ENCODE measurements at places on chromosomes 13 and 19. TPM values are rescaled to one million over a fixed set of nuclear protein-coding genes. Genes with fewer than 3 reads are reported as not detected.
A peak's percentile ranks its signal among the peaks of the same experiment; 100 is the strongest.

KLK1 gene
- total RNA-seq = 0.34 TPM

DNA sequence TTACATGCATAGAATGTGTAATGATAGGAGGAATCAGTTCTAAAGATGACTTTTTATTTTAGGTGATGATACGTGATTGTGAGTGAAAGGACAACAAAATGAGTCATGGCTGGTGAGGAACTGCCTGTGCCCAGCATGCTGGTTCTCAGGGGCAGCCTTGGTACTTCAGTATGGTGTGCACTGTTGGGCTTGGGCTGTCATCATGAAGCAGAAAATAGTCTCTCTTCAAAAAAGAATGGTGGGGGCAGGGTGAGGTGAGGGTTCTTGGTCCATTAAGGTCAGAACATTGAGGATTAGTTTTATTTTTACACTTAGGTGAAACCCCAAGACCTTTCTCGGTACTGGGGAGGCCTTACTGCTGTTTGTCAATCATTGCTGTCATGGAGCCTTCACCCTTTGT, 309.5 kb downstream of the MTUS2 start:
- no peak overlapping the region for H3K27ac ChIP-seq
- no peak overlapping the region for H3K4me3 ChIP-seq
- no peaks in the 10 kb centered on the region for H3K4me1 ChIP-seq
- no peaks in the 10 kb centered on the region for H3K27me3 ChIP-seq
- no peak for DNase-seq

DNA sequence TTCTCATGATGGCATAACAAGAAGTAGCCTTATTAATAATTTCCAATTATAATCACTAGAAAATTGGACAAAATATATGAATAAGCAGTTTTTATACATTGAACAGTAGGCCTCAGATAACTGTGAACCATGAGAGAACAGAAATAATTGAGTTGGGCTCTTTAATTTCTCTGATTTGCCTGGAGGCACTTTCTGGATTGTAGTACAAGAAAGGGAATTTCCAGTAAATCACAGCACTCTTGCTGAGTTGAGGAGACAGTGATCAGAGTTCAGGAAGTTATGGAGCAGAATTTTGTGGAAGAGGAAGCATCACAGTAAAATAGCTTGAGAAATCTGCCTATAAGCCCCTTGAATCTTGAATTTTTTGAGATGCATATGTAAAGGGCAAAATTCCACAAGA, 216.2 kb downstream of the MAB21L1 start:
- H3K27me3 ChIP-seq = no peaks in the 10 kb centered on the region
- H3K4me1 ChIP-seq = no peaks in the 10 kb centered on the region
- H3K27ac ChIP-seq = no peak overlapping the region
- no peaks in the 10 kb centered on the region for H3K36me3 ChIP-seq
- no peak overlapping the region for H3K4me3 ChIP-seq

DNA sequence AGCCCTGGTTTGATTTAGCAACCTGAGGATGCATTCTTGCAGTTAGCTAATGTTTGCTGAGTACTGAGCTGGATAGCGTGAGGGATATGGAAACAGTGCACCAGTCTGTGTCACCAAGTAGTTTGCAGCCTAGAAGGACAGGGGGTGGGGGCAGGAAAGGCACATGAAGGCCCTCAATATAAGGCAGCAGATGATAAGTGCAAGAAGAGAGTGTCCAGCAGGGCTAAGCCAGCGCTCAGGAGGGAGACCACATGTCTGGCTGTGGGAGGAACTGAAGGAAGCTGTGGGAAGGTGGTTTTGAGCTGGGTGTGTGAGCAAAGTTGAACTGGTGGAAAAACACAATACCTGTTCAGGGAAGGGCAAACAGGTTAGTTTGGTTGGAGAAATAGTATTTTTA, 1.7 kb downstream of the CXCL17 start:
- no peak for DNase-seq
- H3K27me3 ChIP-seq = no peaks in the 10 kb centered on the region
- no peak overlapping the region for H3K27ac ChIP-seq
- H3K4me1 ChIP-seq = peaks cover 6% of the 10 kb centered on the region

DNA sequence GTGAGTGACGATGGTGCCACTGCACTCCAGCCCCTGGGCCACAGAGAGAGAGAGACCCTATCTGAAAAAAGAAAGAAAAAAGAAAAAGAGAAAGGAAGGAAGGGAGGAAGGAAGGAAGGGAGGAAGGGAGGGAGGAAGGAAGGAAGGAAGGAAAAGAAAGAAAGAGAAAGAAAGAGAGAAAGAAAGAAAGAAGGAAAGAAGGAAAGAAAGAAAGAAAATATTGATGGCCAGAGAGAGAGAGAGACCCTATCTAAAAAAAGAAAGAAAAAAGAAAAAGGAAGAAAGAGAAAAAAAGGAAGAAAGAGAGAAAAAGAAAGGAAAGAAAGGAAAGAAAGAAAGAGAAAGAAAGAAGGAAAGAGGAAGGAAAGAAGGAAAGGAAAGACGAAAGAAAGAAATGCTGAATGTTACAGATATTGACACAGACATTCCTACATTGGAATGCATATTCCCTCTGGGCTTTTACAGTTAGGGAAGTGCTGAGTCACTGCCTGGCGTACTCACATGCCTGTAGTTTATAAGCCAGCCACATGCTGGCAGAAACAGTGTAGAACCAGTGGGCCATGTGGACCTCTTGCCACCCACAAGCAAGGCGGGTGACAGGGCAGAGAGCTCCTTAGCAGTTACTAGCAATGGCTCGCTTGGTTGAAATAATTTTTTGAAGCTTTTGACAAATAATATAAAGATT, 34.6 kb upstream of the SLC46A3 start:
- peak overlapping the region; percentile 23 for H3K27ac ChIP-seq
- H3K27me3 ChIP-seq = no peaks in the 10 kb centered on the region
- H3K4me1 ChIP-seq = peaks cover 4% of the 10 kb centered on the region
- no peaks in the 10 kb centered on the region for H3K36me3 ChIP-seq
- no peak overlapping the region for H3K4me3 ChIP-seq
- DNase-seq = no peak
